A549 (cell line): ENCODE measurements at places on chromosomes 16 and 17. TPM values are rescaled to one million over a fixed set of nuclear protein-coding genes. Genes with fewer than 3 reads are reported as not detected.

The HSD17B1 gene
- 1.2 to 1.9 TPM (median 1.5 TPM) in 3 replicates for polyA plus RNA-seq

The IL17C gene
- not detected in 3 replicates for polyA plus RNA-seq

The TBC1D3G gene
- 0.08 TPM in 1 of 3 replicates, not detected in the others for polyA plus RNA-seq

The EVPL gene
- polyA plus RNA-seq = 11.2 to 14.6 TPM (median 13.9 TPM) in 3 replicates

The KCNG4 gene
- polyA plus RNA-seq = not detected in 3 replicates

The NT5C3B gene
- polyA plus RNA-seq = 109 to 118 TPM (median 114 TPM) in 3 replicates

The ADPRM gene
- polyA plus RNA-seq = 7.7 to 8.3 TPM (median 8.3 TPM) in 3 replicates

The GFAP gene
- polyA plus RNA-seq = 1.2 to 1.5 TPM (median 1.4 TPM) in 3 replicates

The KRTAP2-3 gene
- 0.10 TPM in 1 of 3 replicates, not detected in the others for polyA plus RNA-seq

The SEPTIN1 gene
- 0.58 to 0.73 TPM (median 0.65 TPM) in 3 replicates for polyA plus RNA-seq

The AANAT gene
- 0.13 TPM in 1 of 3 replicates, not detected in the others for polyA plus RNA-seq

The TBC1D3 gene
- polyA plus RNA-seq = not detected in 3 replicates

The TMEM92 gene
- polyA plus RNA-seq = 22.7 to 27.5 TPM (median 25.1 TPM) in 3 replicates

The TBC1D10B gene
- 21.5 to 24.0 TPM (median 23.2 TPM) in 3 replicates for polyA plus RNA-seq

The GAS2L2 gene
- 0.09 to 0.15 TPM (median 0.13 TPM) in 3 replicates for polyA plus RNA-seq

The CFAP119 gene
- polyA plus RNA-seq = 7.7 to 9.9 TPM (median 9.5 TPM) in 3 replicates

The KRT20 gene
- polyA plus RNA-seq = not detected in 3 replicates

The OTOP2 gene
- 0.08 TPM in 1 of 3 replicates, not detected in the others for polyA plus RNA-seq

The C17orf67 gene
- polyA plus RNA-seq = 2.4 to 2.8 TPM (median 2.6 TPM) in 3 replicates

The ZNF750 gene
- not detected in 3 replicates for polyA plus RNA-seq

The KCNJ16 gene
- 0.59 to 0.87 TPM (median 0.84 TPM) in 3 replicates for polyA plus RNA-seq

The STARD3 gene
- polyA plus RNA-seq = 53.0 to 56.1 TPM (median 54.6 TPM) in 3 replicates
